Astrocyte of the cerebellum (primary cell): ENCODE measurements at places on chromosomes 7 and 10.
A peak's percentile ranks its signal among the peaks of the same experiment; 100 is the strongest.

DNA sequence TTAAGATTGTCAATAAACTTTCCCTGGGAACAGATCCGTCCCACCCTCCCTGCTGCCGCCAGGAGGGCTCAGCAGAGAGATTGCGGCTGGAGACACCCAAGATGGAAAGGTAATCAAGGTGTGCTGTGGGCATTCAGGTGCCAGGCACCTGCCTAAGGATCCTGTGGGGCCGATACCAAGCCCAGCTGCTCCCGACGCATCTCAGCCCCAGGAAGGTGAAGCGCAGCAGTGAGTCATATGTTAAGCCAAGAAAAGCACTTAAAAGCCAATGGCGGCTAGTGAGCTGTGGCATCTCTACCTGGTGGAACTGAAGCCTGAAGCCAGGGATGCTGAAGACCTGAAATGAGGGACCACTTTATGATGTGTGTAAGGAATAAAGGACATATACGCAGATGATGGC lies 6.1 kb downstream of the WDR86 start:
- no peak for DNase-seq

DNA sequence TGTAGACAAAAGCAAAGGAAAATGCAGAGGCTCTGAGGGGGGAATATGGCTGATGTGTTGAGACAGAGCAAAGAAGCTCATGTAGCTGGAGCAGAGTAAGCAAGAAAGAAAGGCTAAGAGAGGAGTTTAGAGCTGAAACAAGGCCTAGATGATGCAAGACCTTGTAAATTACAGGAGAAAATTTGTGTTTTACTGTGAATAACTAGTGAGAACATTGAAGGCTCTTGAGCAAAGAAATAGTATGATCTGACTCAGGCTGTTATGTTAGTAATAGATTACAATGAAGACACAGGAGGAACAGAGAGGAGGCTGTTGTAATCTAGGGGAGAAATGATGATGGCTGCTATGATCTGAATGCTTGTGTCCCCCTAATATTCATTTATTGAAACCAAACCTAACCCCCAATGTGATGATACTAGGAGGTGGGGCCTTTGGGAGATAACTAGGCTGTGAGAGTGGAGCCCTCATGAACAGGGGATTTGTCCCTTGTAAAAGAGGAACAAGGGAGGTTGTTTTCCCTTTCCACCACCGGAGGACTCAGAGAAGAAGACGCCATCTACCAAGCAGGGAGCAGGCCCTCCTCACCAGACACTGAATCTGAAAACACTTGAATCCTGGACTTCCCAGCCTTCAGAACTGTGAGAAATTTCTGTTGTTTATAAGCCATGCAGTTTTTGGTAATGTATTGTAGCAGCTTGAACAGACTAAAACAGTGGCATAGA lies 394.9 kb downstream of the HTR7 start:
- no peak for DNase-seq

- DNase-seq: no peak
Measured at GRCh38 chr10:87760195-87760905, 57.7 kb downstream of the ATAD1 start.

DNA sequence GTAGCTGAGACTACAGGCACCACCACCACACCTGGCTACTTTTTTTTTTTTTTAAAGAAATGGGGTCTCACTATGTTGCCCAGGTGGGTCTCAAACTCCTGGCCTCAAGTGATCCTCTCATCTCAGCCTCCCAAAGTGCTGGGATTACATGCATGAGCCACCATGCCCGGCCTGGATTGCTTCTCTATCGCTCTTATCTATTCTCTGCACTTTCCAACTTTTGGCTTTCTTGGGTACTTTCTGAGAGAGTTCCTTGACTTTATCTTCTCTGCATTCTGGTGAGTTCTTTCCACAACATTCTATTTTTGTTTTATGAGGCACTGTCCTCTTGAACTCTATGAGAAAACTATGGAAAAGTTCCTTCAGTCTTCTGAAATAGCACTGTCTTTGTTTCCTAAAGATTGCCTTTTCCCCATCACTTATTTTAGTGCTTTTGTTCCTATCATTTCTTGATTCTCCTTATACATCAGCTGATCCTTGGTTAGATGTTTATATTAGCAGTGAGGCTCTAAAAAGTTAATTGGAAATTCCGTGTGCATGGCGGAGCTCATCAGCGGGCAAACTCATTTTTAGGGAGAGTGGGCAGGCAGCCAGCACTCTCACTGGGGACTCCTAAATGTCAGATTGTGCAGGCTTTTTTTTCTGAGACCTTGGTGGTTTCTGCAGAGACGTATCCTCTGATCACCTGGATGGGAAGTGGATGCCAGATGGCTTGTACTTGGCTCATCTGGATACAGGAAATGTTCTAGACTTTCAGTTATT lies 43.9 kb downstream of the HIP1 start:
- DNase-seq: no peak

DNA sequence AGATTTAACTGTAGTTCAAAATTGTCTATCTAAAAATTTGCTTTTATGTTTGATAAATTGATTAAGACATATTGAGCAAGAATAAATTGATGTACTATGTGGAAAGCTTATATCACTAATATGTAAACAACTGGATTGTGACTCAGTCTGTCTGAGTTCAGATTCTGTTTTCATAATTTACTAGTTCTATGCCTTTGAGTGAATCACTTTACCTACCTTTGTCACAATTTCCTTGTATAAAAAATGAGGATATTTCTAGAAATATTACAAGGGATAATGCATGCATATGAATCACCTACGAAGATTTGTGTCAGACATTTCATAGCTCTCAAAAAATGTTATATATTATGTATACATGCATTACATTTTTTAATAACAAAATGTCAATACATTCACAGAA lies 245.1 kb upstream of the ZWINT start:
- no peak for DNase-seq

- DNase-seq: peak; percentile 4
Measured at GRCh38 chr10:63977329-63977923, 456.2 kb downstream of the REEP3 start.

- peak; percentile 49 for DNase-seq
Measured at GRCh38 chr10:79374312-79375191, 27.3 kb downstream of the PPIF start.

DNA sequence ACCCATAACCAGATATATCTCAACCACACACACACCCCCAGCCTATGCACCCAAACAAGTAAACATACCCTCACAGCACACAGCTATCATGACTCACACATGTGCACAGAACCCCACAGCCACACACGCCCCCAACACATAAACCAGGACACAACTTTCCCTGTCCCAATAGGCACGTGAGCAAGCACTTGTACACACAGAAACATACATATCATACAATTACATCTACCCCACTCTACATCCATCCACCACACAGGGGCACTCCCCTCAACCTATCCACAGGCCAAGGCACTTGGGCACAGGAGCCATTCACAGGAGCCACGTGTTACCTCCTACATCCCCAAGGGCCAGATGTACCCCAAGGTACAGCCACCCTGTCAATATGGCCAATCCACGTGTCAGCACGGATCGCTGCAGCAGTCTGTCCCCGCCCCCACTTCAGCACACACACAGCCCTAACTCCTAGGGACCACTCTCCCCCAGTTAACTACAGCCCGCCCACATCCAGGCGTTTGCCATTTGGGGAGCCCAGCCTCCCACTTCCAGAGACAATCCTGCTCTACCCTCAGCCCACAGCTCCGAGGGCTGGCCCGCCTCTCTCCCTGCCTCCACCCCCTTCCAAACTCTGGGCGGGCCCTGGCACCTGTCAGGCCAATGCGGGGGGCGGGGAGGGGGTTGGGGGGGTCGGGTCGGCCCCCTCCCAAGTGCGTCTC lies 163.5 kb downstream of the SH3PXD2A start:
- DNase-seq: no peak

- DNase-seq: no peak
Measured at GRCh38 chr10:13113544-13113943, 13.6 kb downstream of the OPTN start.

- DNase-seq: no peak
Measured at GRCh38 chr10:4633186-4633585, 192.8 kb upstream of the AKR1E2 start.
